Lung (tissue), 17 donors: ENCODE measurements at places on chromosomes 4 and X. TPM values are rescaled to one million over a fixed set of nuclear protein-coding genes. Genes with fewer than 3 reads are reported as not detected.

GRCh38 chr4:99943904-99944437 is 2.4 kb downstream of the DNAJB14 start:
- DNase-seq, result no peak

DNA sequence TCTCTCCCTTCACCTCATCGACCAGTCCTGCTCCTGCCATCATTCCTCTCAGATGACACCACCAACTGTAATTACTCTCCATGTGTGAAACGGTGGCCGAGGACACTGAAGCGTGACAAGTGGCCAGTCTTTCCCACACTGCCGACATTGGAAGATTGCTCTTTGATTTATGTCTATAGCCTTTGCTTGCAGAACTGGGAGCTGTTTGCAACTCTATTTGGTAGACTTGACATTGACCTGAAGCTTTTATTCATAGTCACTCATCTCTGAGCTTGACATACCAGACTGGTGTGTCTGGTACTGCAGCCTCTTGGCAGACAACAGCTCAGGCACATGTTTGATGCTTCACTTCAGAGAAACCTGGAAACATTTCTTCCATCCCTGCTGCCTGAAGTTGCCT is 121.8 kb upstream of the GALNT7 start:
- no peak for DNase-seq

ARX gene
- total RNA-seq, result not detected

XAGE5 gene
- total RNA-seq, result not detected

GRCh38 chr4:3365326-3365725 is 72.5 kb downstream of the RGS12 start:
- no peak for DNase-seq

DNA sequence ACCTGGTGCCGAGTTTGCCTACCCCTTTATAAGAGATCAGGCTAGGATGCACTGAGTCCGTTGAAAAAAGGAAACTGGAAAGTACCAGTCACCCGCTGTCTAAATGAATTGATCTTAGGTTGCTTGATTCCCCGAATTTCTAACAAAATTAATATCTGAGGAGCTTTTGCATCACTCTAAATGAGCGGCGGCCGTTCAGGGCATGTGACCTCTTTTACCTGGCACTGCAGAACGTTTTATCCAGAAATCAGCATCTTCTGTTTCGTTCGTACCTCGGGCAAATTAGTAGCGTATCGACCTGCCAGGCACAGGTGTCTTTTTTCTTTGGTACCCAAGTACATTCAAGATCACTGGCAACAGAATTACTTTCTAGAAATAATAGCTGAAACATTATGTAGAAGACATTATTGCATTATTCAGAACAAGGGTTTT is 876 bp downstream of the KLHL2 start:
- DNase-seq, result no peak

NAP1L5 gene
- total RNA-seq, result 2.6 TPM

GRCh38 chr4:143347484-143348111 is 10.9 kb downstream of the GAB1 start:
- DNase-seq, result no peak

DNA sequence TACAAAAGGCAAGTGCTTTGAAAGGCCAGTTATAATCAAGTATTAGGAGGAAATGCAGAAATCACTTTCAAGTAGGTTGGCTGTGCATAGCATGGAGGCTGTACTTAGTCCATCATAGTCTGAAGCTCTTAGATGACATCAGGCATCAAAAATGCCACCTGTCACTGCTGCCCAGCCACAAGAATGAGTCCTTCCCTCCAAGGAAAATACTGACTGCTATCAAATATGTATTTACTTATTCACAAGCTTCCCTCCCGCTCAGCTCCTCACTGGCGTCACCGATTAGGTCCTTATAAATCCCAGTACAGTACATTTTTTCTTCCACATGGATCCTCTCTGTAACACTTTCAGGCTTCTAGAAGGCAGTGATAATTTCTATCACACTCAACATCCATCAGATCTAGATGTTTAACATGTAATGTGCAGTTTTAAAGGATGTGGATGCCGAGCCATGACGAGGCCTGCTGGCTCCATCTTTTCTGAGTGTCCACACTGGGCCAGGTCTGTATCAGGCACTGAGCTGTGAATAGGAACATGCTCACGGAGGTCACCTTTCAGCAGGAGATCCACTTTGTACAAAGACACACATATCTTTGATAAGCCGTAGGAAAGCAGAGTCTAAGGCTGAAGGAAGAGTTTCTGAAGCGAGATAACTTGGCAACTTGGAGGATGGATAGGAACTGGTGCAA is 121.9 kb downstream of the PALLD start:
- no peak for DNase-seq
